ENCODE measurements at places on chromosomes 5 and 9.

DNA sequence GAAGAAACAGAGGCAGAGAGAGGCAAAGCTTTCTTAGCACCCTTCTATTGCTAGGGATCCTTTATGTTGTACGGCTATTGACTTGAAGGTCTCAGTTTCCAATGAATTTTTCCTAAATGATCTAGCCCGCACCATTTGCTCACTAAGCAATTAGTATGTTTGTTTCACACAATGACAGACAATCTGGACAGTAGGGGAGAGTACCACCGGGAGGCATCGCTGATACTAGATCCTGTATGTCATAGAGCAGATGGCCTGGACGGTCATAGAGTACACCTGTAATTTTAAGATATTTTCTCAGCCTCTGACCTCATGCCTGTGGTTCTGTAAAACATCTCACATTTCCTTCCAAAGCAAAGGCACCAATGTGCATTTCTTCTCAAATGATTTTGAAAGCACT lies 194.3 kb downstream of the TLE4 start:
- no peak for DNase-seq

DNA sequence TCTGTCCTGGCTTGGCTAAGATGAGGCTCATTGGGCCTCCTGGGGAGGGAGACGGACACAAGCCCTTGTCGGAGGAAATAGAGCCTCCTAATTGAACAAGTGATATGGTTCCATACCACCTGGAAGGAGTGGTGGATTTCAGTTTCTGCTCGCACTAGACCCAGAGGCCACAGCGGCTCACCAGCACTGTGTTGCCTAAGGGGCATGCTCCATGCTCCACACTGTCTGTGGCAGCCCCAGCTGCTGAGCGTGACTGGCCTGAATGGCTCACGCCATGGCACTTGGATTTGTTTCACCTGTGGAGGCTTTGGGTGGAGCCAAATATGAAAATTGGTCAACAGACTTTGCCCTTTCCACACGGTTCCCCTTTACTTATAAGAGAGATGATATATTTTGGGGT lies 181.1 kb downstream of the HSPA4 start:
- no peak for DNase-seq

DNA sequence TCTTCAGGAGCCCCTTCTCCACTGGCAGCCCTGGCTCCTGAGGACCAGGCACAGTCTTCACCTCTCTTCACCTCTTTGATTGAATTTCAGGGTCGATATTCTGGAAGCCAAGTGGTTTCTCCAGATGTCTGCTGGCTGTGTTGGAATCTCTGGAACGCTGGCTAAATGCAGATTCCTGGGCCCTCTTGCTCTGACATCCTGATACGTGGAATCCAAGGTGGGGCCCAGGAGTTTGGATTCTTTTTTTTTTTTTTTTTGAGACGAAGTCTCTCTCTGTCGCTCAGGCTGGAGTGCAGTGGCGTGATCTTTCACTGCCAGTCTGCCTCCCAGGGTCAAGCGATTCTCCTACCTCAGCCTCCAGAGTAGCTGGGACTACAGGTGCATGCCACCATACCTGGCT lies 26.8 kb upstream of the IER5L start:
- no peak for DNase-seq

DNA sequence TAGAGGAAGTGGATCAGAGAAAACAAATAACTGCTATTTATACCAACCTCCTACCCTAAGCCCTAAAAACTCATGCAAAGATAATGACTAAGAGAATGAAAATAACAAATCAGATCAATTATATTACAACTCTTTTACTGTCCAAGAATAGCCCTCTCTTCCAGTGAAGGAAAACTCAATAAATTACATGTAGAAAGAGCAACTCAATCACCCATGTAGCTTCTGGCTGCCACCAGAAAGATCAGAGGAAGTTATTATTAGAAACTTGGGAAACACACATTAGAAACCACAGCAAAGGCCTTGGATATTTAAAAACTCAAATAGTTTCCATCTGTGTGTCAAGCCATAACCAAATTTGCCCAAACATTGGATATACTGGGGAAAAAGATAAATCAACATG lies 134.0 kb upstream of the TARS1 start:
- peak; percentile 21 for DNase-seq

- no peak for DNase-seq
Observed at GRCh38 chr5:604391-604831, 7.7 kb upstream of the CEP72 start.

DNA sequence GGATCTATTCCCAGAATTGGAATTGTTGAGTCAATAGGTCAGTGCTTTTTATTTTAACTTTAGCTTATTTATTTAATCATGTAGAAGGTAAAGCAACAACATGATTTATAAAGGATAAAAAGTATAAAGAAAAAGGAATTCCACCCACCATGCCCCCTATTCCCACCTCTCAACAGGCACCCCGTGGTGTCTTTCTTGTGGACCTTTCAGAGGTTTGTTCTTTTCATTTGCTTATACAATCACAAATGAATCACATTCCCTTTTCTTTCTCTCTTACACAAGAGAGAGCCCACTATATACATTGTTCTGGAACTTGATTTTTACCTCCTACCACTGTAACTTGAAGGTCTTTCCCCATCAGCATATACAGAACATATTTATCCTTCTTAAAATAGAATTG lies 37.2 kb upstream of the SMIM32 start:
- DNase-seq: no peak
